ENCODE measurements at places on chromosomes 5 and 9.
A peak's percentile ranks its signal among the peaks of the same experiment; 100 is the strongest.

- DNase-seq = no peak
These were observed 3.1 kb upstream of the UNC13B start for GRCh38 chr9:35158501-35159280.

GRCh38 chr5:82673057-82673809 lies 395.1 kb upstream of the RPS23 start:
- DNase-seq = no peak

GRCh38 chr5:42499016-42499415 lies 75.8 kb downstream of the GHR start:
- DNase-seq = no peak

DNA sequence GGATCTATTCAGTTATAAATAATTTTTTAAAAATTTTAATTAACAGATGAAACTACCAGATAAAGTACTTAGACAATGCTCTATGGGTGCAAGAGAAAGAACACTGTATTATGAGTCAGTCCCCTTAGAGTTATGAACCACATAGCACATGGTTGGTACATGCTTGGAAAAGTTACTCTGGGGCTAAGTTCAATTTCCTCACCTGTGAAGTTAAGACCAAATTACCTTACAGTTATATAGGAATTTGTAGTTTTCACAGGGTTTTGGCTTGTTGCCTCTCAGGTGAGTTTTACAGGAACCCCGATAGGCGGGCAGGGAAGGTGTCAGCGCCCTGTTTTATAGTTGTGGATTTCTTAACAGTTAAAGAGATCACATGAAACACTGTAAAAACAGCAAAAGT lies 1.2 kb downstream of the PANK3 start:
- no peak for DNase-seq

DNA sequence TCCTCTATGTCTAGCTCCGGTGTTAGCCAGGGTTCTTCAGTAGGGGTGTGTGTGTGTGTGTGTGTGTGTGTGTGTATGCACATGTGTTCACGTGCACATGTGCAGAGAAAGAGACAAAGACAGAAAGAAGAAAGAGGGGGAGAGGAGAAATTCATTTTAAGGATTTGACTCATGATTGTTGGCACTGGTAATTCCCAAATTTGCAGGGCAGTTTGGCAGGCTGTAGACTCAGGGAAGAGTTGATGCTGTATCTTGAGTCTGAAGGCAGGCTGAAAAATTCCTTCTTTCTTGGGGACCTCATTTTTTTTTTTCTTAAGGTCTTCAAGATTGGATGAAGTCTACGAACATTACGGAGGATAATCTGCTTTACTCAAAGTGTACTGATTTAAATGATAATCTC lies 335.7 kb downstream of the NSG2 start:
- no peak for DNase-seq

DNA sequence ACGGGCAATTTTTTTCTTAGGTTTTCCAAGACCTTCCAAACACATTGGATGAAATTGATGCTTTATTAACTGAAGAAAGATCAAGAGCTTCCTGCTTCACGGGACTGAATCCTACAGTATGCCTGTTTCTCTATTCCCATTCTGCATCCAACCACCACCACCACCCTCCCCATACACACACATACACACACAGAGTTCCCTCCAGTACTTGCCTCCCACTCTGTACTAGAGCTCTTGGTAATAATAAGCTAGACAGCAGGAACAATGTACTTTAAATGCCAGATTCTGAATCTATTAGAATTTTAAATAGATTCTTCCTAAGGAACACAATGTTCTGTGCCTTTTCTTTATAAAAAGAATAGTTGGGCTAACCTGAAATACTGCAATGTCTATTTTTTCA lies 67.4 kb downstream of the KLF9 start:
- DNase-seq = no peak

GRCh38 chr5:106189121-106189809 lies 1481.5 kb downstream of the EFNA5 start:
- DNase-seq = no peak

GRCh38 chr9:133994353-133995011 lies 2.4 kb upstream of the VAV2 start:
- DNase-seq = peak; percentile 87

DNA sequence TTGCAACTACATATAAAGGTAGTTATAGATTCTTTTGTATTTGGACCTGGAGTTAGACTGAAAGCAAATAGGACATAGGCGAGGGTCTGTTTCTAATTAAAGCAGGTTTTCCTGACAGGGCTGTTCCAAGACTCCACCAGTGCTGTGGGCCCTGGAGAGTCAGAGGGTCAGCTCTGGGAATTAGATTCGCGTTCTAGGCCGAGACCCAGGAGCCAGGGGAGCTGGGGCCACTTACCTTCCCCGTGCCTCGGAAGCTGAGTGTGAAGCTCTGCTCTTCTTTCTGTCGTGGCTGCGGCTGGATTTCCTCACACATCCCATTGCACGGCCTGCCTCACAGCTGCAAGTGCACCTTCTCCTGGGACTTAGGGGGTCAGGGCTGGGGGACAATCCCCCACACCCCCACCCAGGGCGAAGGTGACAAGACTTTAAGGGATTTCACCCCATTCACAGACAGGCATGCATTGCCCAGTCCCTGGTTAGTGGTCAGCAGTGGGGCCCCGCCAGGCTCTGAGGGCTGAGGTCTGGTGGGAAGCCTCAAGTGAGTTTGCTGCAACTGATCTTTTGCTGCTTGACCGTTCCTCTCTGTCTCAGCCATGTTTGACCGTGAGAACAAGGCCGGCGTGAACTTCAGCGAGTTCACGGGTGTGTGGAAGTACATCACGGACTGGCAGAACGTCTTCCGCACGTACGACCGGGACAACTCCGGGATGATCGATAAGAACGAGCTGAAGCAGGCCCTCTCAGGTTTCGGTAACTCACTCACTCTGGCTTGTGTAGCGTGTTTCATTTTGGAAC lies 15.3 kb upstream of the AHRR start:
- DNase-seq = no peak

DNA sequence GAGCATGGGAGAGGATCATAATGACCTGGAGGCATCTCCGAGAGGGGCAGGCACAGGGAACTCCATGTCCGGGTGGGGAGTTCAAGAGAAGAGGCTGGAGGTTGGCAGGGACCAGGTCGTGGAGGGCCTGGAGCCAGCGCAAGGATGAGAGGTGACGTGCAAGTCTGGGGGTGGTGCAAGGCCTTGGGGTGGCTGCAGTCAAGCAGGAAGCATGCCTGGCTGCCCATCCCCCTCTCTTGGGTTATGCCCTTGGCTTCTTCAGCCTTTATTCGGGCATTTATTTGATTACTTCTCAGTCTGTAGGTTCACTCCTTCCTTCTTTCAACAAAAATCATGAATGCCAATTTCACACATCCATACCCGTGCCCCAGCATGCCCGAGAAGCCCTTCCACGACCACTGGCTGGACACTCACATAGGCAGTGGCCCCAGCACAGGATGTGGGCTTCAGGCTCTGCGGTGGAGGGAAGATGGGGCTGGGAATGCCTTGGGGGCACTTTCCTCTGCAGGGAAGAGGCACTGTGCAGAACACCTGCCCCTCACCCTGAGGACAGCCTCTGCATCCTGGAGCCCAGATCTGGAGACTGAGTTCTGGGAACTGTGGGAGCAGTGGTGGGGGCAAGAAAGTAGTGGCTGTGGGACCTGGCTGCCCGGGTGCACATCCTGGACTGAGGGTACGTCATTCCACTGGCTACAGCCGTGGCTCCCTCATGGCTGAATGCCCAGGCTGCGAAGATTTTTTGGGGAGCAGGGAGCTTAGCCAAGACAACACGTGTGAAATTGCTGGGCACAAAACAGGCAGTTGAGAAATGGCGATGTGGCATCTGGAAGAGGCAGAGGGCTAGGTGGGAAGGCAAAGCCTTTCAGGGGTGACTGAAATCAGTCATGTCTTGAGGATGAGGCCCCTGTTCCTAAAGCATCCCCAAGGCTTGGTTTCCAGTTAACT lies 38.6 kb downstream of the CRB2 start:
- no peak for DNase-seq

DNA sequence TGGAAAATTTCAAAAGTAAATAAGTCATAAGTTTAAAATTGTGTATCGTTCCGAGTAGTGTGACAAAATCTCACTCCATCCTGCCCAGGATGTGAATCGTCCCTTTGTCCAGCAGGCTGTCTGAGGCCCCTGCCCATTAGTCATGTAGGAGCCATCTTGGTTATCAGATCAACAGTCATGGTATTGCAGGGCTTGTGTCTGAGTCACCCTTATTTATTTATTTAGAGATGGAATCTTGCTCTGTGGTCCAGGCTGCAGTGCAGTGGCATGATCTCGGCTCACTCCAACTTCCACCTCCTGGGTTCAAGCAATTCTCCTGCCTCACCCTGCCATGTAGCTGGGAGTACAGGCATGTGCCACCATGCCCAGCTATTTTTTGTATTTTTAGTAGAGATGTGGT lies 30.2 kb downstream of the ITGA2 start:
- DNase-seq = no peak

GRCh38 chr9:71485326-71485725 lies 283.0 kb downstream of the CEMIP2 start:
- DNase-seq = no peak

DNA sequence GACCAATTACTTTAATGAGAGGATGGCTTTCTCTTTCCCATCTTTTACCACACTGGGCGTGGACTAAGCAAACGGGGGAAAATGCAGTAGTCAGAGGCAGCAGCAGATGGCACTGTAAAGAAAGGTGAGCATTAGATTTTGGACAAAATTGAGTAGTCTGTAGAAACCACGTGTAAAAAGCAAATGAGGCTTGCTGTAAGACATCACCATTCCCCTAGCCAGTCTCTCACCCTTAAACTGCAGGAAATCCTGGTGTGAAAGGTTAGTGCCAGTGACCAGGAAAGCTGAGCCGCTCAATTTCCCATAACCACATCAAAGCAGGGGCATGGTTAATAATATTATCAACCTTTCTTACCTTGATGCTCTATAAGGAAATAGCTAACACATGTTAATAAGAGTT lies 31.8 kb downstream of the SPATA31C2 start:
- DNase-seq = peak; percentile 39

- no peak for DNase-seq
These were observed 292.9 kb downstream of the MAST4 start for GRCh38 chr5:66889056-66889455.

DNA sequence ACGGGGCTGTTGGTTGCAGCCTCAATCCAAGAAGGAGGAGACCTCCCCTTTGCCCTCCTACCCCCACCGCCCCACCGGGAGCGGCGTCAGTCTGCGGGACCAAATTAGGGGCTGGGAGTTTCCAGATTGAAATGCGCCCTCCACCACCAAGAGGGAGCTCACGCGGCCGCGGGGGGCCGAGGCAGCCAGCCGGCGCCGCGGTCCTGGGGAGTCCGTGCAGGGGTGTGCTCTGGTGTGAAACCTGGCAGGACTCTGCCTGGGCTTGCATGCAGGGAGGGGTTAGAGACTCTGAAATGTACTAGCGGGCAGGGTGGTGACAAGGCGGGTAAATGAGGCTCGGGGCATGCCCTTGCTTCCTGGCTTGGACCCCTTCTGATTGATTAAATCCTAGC lies 989 bp upstream of the FBN2 start:
- no peak for DNase-seq

DNA sequence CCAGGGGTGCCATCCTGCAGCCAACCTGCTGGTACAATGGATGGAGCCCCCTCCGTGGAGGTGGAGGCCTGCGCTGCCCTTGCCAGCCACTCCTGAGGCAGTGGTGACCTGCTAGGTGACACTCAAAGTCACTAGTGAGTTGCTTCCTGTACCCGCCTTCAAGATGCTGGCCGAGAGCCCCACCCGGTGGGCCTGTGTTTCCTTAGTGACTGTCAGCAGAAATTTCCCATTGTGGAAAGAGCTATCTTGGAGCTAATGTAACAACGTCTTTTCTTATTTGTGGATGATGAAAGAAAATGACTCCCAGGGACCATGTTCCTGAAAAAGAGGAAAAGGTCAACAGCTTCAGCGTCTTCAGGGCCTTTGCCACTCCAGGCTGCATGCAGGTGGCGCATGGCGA lies 117.0 kb upstream of the BOD1 start:
- DNase-seq = no peak

GRCh38 chr5:146040527-146040926 lies 64.8 kb downstream of the PLAC8L1 start:
- DNase-seq = peak; percentile 31

- DNase-seq = no peak
These were observed 88.8 kb upstream of the SH3GL2 start for GRCh38 chr9:17490110-17490509.

GRCh38 chr5:168780888-168781287 lies 201.7 kb upstream of the PANK3 start:
- no peak for DNase-seq

GRCh38 chr9:13186091-13186490 lies 93.4 kb downstream of the MPDZ start:
- DNase-seq = no peak

DNA sequence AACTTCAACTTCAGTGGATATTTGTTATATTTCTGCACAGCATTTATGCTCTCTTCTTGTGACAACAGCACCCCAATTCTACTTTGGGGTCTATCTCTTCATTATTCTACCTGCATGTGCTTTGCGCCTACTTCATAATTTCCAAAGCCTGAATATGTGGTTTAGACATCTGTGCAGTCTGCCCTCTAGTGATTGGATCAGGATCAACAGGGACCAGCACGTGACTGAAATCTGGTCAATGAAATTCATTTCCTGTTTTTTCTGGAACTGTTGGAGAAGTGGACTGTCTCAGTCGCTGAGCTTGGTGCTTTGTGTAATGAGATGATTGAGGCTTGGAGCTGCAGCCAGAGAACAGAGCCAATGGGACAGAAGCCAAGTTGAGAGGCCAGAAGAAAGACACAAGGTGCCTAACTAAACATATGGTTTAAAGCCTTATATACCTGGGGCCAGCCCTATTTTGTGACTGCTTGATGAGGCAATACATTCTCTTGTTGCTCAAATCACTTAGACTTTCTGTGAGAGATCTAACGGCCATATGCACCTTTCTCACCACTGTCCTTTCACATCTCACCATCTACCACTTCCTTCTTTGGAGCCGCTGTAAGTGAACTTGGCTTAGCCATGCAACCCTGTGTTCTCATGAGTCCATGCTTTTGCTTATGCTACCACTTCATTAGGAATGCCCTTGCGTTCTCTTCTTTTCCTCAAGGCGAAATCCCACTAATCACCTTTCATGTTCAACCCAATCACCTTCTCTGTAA lies 68.8 kb upstream of the PPP2R2B start:
- no peak for DNase-seq

GRCh38 chr9:117763314-117763713 lies 59.1 kb downstream of the TLR4 start:
- DNase-seq = no peak

DNA sequence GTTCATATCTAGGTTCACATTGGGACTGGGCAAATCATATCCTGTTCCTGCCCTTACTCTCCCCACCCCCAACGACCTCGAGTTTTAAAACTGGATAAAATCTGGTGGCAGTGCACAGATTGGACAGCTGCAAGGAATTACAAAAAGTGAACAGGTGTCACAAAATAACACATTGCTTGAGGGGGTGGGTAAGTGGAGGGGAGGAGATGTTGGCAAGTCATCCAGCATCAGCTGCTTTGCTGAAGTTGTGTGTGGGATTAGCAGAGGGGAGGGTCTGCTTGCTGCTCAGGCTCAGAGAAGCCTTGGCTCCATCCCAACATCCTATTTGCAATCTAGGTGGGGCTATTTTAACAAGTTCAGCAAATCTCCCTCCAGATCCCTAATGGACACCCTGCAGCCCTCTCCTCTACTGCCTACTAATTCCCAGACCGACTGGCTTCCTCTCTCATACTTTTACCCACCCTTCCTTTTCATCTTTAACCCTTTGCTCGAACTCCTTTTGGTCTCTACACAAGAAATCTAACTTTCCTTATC lies 39.8 kb upstream of the SLC24A2 start:
- no peak for DNase-seq

- DNase-seq = no peak
These were observed 3.9 kb downstream of the SPTAN1 start for GRCh38 chr9:128556276-128556675.

Data from left colon (tissue), 2 donors.